ENCODE measurements at places on chromosomes 12 and 14.

DNA sequence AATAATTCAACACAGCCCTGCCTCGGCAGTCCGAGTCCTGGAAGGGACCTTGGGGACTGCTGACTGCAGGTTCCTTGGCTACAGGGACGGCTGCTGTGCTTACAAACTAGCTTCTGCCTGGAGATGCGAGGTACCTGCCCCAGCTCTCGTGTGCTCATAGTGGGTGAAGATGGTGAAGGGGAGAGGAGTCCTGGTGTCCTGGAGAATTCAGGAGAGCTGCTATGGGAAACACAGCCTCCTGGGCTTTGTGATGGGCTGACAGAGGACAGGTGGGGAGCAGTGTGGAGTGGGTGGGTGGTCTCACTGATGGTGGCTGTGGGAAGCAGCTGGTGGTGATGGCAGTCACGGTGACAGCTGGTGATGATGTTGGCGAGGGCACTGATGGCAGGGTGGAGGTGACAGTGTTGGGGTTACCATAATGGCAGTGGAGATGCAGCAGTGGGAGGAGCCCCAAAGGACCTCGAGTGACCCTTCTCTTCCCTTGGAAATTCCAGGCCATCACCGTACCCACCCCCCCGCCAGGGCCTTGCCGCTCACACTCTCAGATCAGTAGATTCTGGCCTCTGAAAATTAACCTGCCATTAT lies 32.8 kb downstream of the HVCN1 start:
- DNase-seq = no peak

GRCh38 chr12:97545804-97546203 lies 83.2 kb downstream of the RMST start:
- no peak for DNase-seq

DNA sequence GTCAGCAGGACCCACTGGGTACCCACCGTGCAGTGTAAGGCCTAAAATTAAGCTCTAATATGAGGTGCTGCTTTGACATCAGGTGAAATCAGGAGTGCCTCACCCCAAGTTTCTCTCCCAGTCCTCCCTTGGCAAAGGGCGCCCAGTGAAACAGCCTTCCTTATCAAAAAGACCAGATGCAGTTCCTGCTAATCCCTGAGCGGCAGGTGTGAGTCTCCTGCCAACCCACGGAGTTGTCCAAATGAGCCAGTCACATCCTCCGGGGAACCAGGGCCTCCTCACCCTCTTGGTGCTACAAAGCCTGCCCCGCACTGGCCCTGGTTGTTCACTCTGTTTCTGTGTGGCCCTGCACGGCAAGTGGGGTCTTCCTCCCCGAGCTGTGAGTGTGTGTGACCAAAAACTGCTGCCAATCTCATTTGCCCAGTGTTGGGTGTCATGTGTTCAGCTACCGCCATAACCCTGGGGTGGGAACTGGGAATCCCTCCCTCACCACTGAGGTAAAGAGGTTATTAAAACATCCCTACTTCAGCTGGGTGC lies 20.2 kb upstream of the P2RX4 start:
- DNase-seq = peak; percentile 41

- no peak for DNase-seq
Measured at GRCh38 chr14:62462988-62463387, 582.3 kb downstream of the KCNH5 start.

- no peak for DNase-seq
Measured at GRCh38 chr14:42490536-42490935, 883.9 kb downstream of the LRFN5 start.

GRCh38 chr12:7716381-7716780 lies 5.1 kb downstream of the DPPA3 start:
- peak; percentile 27 for DNase-seq

DNA sequence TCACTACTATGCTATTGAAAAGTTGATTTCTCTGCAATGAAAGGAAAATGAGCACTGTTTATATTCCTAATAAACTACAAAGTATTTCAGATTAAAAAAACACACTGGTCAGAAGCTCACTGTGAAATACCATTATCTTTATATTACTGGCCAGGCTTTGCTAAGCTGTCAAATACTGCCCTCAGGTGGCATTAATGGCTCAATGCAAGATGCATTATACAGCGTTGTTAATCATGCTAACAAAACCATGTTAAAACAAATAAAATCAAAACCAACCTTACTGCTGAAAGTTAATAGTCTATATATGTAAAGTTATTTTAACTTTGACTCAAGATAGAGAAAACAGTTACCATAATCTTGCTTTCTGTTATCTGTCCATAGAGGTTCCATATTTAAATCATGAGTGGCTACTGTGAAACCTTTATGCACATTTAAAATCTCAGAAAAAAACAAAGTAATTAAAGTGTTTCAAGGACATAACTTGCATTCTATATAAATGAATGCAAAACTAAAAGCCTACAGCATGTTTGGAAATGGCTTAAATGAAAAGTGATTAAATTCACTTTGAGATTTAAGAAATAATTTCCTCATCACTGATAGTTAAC lies 121.7 kb downstream of the RALGAPA1 start:
- DNase-seq = peak; percentile 62

DNA sequence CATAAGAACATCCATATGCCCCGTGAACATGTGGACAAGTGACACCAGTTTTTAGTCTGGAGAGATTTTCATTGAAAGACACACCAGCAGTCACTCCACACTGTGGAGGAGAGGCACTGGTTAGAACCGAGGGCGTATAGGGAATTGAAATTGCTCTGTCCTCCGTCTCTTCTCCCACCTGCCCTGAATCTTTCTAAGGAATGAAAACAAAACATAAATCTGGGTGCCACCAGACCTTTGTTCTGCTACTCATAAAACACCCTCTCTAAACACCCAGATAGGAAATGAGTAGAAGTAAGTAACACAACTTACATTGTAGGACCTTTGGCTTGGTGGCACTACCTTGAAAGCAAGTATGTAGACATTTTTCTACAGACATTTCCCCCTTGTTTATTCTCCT lies 37.1 kb upstream of the STON2 start:
- DNase-seq = no peak

- no peak for DNase-seq
Measured at GRCh38 chr14:23308721-23309445, 2.2 kb downstream of the BCL2L2 start.

DNA sequence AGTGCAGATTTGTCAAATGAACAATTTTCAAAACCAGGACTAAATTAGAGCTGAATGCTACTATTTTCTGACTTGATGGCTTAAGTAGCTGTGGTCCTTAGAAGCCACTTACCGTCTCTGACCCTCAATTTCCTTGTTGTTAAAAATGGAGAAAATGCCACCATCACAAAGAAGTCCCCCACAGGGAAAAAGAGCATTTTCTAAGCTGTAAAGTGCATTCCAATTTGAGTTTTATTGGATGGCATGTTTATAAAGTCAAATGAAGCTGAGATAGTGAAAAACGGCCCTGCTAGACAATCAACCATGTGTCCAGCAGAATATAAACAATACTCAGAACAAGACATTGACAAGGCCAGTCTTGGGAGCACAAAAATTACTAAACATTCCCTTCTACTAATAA lies 53.6 kb downstream of the GOLGA5 start:
- no peak for DNase-seq

DNA sequence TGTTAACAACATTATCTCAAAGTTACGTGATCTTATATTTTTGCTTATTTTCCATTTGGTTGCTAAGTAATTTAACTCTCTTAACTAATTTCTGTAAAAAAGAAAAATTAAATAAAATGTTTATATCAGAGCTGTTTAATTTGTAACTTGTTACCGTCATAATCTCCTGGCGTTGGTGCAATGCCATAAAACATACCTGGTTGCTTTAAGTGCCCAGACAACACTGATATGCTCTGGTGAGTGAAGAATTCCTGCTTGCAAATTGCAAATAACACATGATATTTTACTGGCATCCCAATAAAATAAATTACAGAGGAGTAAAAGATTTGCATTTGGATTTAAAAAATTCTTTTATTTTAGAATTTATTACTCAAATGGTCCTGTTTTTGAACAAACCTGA lies 640.1 kb upstream of the MIS18BP1 start:
- no peak for DNase-seq

DNA sequence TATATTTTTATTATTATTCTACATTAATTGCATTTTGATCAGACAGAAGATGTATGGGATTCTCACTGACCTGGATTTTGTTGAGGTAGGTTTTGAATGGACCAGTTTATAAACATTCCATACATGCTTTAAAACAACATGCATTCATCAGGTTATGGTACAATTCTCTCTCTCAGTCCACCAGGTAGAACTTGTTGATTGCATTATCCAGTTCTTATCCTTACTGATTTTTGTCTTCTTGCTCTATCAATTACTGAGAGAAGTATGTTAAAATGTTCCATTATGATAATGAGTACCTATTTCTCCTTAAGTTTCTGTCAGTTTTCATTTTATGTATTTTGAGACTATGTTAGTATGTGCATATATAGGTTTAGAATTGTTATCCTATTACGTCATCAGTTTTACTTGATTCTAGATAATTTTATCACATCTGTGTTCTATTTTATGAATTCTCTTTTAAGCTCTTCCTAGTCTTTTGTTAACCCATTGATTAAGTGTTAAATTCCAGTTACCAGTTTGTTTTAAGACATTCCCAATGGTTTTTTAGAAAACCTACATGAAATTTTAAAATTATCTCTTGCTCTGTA lies 50.6 kb downstream of the EP400 start:
- DNase-seq = no peak

DNA sequence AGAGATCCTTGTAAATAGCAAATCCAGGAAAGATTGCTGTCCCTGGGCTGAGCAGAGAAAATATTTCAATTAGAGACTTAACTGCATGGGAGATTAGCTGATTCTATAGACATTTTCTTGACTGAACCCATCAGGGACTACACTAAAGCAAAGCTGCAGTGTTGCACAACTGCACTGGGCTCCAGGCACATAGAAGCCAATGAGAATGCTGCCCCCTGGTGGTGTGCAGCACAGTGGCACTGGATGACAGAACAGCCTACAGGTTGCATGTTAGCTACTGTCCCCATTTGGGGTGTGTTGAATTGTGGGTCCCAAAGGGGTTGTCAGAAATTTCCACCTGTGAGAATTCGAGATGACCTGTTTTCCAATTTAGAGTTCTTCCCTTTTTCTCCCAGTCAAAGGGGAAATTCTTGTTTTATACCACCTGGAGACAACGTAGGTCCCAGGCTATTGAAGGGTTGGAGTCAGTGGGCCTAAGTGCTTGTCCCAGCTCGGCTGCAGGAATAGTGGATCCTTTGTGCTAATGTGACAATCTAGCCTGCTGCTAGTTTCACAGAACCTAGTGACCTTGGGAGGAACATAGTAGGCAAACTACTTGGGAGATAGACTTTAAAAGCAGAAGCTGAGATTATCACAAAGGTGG lies 114.7 kb downstream of the SLC8A3 start:
- peak; percentile 57 for DNase-seq

DNA sequence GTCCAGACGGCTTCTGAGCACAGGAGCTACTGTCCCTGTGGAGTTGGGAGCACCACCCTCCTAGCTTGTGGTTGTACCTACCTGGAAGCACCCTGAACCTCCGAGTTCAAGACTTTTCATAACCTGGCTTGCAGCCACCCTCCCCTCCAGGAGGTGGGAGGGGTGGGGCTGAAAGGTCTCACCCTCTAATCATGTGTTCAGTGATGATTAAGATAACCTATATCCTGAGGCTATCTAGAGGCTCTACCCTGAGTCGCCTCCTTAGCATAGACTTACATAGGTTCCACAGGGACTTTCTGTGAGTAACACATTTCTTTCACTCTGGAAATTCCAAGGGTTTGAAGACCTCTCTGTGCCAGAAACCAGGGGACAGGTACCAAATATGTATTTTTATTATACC lies 146.5 kb downstream of the CFAP54 start:
- no peak for DNase-seq

GRCh38 chr12:75086091-75087038 lies 123.3 kb downstream of the KCNC2 start:
- no peak for DNase-seq

DNA sequence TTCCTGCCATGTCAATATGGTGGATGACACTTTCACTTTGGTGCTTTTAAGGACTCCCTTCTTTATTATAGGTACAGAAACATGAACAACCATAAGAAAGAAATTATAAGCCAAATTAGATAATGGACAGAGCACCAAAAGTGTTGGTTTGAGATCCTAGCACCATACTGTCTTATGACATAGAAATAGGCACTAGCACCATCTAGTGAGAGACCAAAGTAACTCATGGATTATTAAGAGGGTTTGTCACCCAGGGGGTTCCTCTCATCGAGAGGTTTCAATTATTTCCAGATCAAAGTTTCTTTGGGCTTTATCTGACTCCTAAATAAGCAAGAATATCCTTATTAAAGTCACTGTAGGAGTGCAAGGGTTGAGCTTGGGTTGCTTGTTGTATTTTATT lies 153.0 kb upstream of the DIO2 start:
- DNase-seq = peak; percentile 21

- DNase-seq = no peak
Measured at GRCh38 chr14:88931321-88932110, 107.1 kb downstream of the TTC8 start.

DNA sequence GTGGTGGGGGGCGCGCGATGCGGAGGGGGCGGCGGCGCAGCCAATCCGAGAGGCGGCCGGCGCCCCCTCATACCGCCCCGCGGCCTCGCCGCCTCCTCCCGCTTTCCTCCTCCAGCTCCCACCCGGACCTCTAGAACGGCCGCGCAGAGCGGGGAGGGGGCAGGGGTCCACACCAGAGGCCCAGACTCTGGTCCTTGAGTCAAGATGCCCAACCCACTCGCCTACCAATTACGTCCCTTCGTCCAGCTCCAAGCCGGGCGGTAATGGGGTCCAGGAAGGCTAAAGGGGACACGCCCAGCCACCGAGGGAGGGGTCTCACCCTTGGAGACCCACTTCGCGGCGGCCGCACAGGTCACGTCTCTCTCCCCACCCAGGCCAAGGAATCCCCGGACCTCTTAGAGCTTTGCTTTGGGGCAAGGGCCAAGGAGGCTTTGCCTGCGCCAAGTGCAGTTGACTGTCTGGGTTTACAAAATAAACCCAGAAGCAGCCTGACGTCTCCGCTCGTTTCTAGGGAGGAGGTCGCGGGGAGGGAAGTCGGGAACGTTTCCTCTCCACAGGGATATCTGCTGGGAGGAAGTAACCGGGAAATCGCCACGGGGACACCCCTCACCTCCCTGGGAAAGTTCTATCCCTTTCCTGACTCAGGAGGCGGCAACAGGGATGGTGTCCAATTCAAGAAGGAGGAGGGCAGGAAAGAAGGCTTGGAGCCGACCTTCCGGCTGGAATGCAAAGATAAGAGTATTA lies 394 bp upstream of the AMIGO2 start:
- DNase-seq = peak; percentile 87

DNA sequence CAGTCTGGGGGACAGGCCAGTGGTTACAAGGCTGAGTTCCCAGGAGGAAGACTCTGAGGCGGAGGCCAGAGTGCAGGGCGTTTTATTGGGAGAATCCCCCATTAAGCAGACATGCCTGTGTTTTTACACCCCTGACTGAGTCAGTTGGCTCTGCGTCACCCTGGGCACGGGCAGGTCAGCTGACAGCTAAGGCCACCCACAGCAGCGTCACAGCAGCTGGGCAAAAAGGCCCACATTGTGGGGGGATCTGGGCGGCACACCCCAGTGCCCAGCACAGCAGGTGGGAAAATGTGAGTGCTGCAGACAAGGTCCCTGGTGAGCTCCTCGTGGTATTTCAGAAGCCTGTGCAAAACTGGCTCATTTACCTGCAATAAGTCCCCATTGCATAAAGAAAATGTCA lies 184.7 kb downstream of the AACS start:
- DNase-seq = no peak

- peak; percentile 49 for DNase-seq
Measured at GRCh38 chr12:95959107-95959506, 16.0 kb downstream of the AMDHD1 start.

GRCh38 chr14:66398437-66398836 lies 87.7 kb upstream of the CCDC196 start:
- no peak for DNase-seq
